Stimulated activated CD8-positive, alpha-beta memory T cell treated with anti-CD3 and anti-CD28 coated beads, Interleukin-7, amount 100 ng/mL, for 48 hours (primary cell): ENCODE measurements at places on chromosomes 3 and 15.

DNA sequence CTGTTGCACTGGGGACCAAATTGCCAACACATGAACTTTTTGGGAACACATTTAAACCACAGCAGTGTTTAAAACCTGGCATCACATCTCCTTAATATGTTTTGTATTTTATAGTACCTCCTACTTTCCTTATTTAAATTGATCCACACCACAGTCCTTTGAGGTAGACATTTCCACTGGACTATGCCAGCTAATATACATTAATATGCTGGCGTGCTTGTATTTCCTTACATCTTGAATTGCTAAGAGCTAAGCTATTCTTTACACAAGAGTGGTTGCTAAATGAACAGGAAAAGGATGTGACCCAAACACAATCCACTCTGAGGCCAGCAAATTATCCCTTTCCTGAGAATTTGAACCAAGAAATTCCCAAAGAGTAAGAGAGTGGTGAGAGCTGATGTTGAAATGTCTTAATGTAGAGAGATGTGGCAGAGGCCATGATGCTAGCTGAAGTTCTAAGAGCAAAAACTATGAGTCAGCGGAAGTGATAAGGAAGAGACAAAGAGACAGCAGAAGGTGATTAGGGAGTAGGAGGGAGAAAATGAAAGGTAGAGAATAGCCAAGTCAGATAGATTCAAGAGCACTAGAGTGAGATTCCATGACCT, 131.2 kb downstream of the CD47 start:
- no peak for DNase-seq

DNA sequence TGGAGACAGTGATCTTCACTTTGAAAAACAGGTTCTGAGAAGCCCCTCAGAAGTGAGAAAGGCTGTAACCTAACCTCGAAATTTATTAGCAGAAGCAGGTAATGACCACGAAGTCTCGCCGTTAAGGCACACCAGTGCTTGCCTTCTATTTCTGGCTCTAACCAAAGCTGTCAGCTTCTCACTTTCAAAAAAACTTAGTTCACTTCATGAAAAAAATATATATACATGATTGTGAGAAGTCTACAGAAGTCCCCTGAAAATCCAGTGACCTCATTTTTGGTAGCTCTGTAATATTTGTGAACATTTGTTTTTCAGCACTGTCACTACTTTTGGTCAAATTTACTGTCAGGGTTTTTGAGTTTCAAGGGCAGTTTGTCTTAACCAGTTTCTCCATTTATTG, 19.1 kb upstream of the AKAP13 start:
- no peak for DNase-seq

DNA sequence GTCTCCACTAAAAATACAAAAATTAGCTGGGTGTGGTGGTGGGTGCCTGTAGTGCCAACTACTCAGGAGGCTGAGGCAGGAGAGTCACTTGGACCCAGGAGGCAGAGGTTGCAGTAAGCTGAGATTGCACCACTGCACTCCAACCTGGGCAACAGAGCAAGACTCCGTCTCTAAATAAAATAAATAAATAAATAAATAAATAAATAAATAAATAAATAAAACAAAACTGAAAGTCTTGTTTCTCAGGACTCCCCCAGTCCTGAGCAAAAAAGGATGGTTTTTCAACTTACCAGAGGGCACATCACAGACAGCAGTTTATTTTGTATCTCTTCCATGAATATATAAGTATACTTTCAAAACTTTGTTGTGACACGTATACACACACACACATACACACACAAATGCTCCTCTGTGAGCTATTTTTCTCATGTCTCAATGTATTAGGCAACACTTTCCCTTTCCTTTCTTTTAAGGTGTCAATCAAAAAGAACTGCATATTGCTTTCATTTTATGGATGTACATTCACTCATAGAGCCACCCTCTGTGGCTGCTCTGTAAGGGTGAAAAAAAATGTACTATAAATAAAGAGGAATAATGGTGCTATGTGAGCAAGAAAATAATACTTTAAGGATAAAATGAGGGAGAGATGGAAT, 54.8 kb upstream of the MITF start:
- DNase-seq = no peak

DNA sequence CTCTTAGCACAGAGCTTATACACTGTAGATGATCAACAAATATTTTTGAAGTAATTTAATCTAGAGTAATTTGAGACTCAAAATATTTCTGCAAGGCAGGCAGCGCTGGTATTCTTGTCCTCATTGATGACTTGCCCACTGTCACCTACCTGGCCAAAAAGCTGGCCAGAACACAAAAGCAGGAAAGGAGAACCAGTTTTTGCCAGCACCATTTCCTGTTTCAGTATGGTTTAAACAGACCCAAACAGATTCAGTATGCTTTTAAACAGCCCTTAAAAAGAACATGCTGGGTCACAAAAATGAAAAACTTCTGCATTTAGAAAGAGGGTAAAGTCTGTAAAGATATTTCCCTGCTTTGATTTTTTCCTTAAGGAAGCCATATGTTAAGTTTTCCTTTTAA, 42.3 kb upstream of the ZNF280D start:
- DNase-seq = no peak

DNA sequence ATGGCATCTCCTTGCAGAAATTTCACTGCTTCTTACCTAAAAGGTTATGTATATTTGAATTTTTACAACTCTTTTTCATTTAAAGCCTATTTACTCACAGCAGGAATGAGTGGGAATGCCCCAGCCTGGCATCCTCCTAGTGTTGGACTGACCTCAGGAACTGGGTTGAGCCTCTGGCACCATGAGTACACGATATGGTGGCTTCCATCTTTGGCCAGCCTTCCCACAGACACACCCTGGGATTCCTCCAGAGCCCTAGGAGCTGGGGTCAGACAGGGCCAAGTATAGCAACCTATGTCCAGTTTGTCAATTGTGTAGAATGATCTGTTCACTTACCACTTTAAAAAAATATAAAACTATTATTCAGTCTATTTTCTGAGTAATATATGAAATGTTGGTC, 57.2 kb upstream of the HEG1 start:
- DNase-seq = no peak

- DNase-seq = no peak
These were observed 4.5 kb upstream of the SEMA3B start for GRCh38 chr3:50264383-50264963.

DNA sequence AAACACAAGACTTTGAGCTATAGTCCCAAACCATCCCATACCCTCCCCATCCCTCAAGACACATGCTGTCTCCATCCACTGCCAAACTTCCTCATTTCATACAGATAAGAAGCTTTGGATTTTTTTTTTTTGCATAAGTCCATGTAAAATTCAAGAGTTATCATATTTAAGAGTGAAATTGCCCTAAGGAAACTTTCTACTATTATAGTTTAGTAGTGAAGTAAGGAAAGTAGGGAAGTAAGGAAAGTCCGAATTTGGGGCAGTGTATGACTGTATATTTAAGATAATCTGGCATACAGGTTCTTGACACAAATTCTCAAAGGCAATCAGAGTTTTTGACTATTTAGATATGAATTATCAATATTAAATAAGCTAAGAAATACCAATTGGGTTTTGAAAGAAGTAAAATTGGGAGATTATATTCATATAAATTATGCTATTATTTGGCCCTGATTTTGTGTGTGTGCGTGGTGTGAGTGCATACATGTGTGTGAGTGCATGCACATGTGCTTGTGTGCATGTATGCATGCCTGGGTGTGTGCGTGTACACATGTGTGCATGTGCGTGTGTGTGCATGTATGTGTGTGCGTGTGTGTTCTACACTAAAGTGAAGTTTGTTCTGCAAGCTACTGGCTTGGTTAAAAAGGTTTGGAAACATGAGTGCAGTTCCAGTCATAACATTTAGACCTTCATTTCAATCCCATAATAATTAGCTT, 83.6 kb upstream of the MBNL1 start:
- DNase-seq = no peak

DNA sequence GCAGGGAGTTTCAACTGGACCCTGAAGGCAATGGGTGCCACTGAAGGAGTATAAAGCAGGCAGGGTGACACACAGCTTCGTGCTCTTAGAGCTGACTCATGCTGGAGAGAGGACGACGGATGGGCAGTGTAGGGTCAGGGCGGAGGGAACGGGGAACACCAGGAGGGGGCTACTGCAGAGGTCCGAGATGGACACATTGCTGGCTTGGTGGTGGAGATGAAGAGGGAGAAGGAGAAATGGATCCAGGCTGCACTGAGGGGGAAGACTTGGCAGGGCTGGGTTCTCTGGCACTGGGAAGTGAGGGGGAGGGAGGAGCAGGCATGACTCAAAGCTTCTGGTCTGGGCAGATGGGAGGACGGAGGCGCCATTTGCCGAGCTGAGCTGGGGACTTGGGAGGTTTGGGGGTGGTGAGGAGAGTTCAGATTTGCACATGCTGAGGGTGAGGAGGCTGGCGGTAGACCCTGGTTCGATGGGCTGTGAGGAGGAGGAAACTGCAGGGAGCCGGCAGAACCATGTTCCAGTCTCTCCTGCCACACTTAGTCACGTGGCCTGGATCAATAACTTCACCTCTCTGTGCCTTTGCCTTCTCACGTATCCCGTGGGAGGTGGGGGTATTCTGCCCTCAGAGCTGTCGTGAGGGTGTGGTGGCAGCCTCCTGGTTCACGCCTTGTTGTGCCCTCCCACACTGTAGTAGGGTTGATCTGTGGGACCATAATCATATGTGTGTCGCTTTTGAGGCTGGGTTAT, 4.6 kb upstream of the KCTD6 start:
- no peak for DNase-seq

- no peak for DNase-seq
These were observed 5.9 kb downstream of the CLK3 start for GRCh38 chr15:74621546-74621920.

GRCh38 chr15:79339588-79340314, 28.8 kb downstream of the TMED3 start:
- DNase-seq = no peak

DNA sequence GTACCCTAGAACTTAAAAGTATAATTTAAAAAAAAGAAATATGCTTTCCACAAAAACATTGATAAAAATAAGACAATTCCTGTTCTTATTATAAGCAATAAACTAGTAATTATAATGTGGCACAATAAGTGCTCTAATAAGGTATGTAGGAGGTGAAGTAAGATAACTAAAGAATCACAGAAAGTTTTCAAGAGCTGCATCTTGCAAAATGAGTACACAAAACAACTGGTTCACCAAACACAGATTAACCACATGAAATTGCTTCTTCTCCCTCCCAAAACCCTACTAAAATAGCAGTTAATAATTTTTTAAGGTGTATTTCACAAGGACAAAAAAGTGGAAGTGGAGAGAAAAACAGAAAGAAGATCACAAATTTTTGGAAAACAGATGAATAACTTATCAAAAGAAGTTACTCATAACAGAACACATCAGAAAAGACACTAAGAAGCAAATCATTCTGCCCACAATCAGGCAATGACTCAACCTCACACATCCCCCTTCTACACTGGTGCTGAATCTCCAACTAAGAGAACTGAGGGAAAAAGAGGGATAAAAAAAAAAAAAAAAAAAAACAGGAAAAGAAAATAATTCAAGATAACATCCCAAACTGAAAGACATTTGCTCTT, 64.2 kb downstream of the TBC1D5 start:
- DNase-seq = no peak
